Left renal cortex interstitium (tissue), 4 donors: ENCODE measurements at places on chromosomes 16 and 17. TPM values are rescaled to one million over a fixed set of nuclear protein-coding genes. Genes with fewer than 3 reads are reported as not detected.

Gene KRTAP3-2
- not detected for polyA plus RNA-seq

Gene DPEP1
- 51.1 TPM for polyA plus RNA-seq

Gene CENPT
- 42.5 TPM for polyA plus RNA-seq

Gene MEIOB
- 0.47 TPM for polyA plus RNA-seq

Gene CSHL1
- not detected for polyA plus RNA-seq

Gene HES7
- not detected for polyA plus RNA-seq

Gene ABCA6
- polyA plus RNA-seq: 5.4 TPM

Gene NLRC3
- polyA plus RNA-seq: 2.6 TPM

Gene NOL3
- polyA plus RNA-seq: 8.3 TPM

Gene TMC7
- polyA plus RNA-seq: 2.2 TPM

Gene SOX9
- polyA plus RNA-seq: 21.2 TPM

Gene KATNIP
- polyA plus RNA-seq: 27.5 TPM

Gene RAP1GAP2
- 29.3 TPM for polyA plus RNA-seq

Gene PRAC1
- polyA plus RNA-seq: not detected

Gene MMP2
- polyA plus RNA-seq: 265 TPM

Gene SMPD3
- polyA plus RNA-seq: 1.1 TPM

Gene KDM6B
- 35.4 TPM for polyA plus RNA-seq

Gene FGF11
- 6.7 TPM for polyA plus RNA-seq

Gene SLC35G6
- polyA plus RNA-seq: not detected

Gene KRTAP3-1
- not detected for polyA plus RNA-seq

Gene GLIS2
- polyA plus RNA-seq: 32.5 TPM

Gene RAB11FIP4
- 17.2 TPM for polyA plus RNA-seq

Gene ADORA2B
- polyA plus RNA-seq: 1.1 TPM

Gene OR1E1
- 0.10 TPM for polyA plus RNA-seq

Gene LDHD
- 8.1 TPM for polyA plus RNA-seq

Gene AGRP
- polyA plus RNA-seq: not detected

Gene RNF43
- 13.1 TPM for polyA plus RNA-seq

Gene RAPGEFL1
- 7.5 TPM for polyA plus RNA-seq

Gene RMI2
- 22.3 TPM for polyA plus RNA-seq

Gene GAS2L2
- 0.13 TPM for polyA plus RNA-seq

Gene KIF19
- polyA plus RNA-seq: 1.1 TPM

Gene SAMD14
- 20.1 TPM for polyA plus RNA-seq

Gene NHLRC4
- 13.7 TPM for polyA plus RNA-seq

Gene SLC43A2
- polyA plus RNA-seq: 35.8 TPM

Gene PIPOX
- 4.2 TPM for polyA plus RNA-seq

Gene MAP2K6
- 21.4 TPM for polyA plus RNA-seq

Gene SLFN13
- 31.8 TPM for polyA plus RNA-seq

Gene KRT9
- not detected for polyA plus RNA-seq

Gene PMP22
- polyA plus RNA-seq: 64.4 TPM

Gene SEPTIN1
- polyA plus RNA-seq: 2.5 TPM

Gene CDH3
- 64.5 TPM for polyA plus RNA-seq

Gene TBX4
- polyA plus RNA-seq: 0.23 TPM

Gene ALOX15B
- polyA plus RNA-seq: 1.1 TPM

Gene ABCC12
- 0.05 TPM for polyA plus RNA-seq

Gene CORO1A
- polyA plus RNA-seq: 12.7 TPM

Gene SHISA6
- 2.0 TPM for polyA plus RNA-seq

Gene CPNE7
- 6.3 TPM for polyA plus RNA-seq
